Nephron progenitor cell (in vitro differentiated cells): ENCODE measurements at places on chromosomes 5 and 9.

DNA sequence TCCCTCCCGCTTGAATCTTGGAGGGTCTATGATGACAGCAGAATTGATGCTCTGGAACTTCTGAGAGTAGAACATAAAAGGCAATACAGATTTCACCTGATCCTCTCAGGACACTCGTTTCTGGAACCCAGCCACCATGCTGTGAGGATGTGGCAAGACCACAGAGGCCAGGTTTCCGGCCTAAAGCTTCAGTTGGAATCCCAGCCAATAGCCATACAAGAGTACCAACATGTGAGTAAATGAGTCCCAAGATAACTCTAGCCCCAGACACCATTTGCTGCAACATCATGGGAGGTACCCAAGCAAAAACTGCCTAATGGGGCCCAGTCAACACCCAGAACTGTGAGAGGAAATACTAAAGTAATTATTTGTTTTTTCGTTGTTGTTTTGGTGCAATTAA is 65.7 kb upstream of the MARCHF11 start:
- DNase-seq = no peak
- no peak overlapping the region for H3K4me3 ChIP-seq
- no peak overlapping the region for H3K27ac ChIP-seq
- H3K4me1 ChIP-seq = no peaks in the 10 kb centered on the region
- no peaks in the 10 kb centered on the region for H3K36me3 ChIP-seq
- peaks cover 10% of the 10 kb centered on the region for H3K27me3 ChIP-seq

DNA sequence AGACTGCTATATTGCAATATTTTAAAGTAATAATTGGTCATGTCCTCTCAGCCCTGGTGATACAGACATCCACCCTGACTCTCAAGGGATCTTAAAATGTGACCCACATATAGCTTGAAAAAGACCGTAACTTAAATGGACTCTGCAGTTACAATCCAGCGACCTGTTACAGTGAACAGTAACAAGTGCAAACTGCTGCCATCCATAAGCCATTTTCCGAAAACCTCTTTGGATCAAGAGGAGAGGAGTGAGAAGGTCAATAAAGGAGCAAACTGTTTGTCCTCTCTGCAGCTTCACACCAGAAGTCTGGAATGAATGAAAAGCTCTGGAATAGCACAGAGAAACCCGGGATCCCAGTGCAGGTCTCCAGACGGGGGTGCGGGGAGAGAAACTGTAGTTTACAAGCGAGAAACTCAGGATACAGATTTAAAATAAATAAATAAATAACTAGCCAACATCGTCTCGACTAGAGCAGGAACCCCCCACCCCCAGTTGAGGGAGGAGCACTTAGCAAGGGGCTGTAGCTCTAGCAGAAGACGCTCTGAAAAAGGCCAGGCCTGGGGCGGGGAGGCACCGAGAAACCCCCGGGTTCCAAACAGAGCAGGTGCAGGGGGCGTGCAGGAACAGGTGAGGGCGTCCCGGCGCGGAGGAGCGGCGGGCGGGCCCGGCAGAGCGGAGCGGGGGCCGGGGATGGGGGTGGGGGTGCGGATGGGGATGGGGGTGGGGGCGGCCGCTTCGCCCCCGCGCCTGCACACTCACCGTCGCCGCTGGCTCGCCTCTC is 572 bp downstream of the ZDHHC21 start:
- peaks cover 23% of the 10 kb centered on the region for H3K36me3 ChIP-seq
- no peak overlapping the region for H3K27ac ChIP-seq
- peaks cover 34% of the 10 kb centered on the region for H3K27me3 ChIP-seq
- no peak for DNase-seq

GRCh38 chr9:106700676-106701075 is 162.3 kb upstream of the ZNF462 start:
- DNase-seq = no peak
- H3K36me3 ChIP-seq = peaks cover 6% of the 10 kb centered on the region

GRCh38 chr5:15020736-15021135 is 149.2 kb upstream of the ANKH start:
- no peak for DNase-seq
- H3K4me3 ChIP-seq = no peak overlapping the region
- H3K36me3 ChIP-seq = no peaks in the 10 kb centered on the region
- H3K4me1 ChIP-seq = peaks cover 6% of the 10 kb centered on the region
- H3K27ac ChIP-seq = peak overlapping the region; percentile 44
- peaks cover 3% of the 10 kb centered on the region for H3K27me3 ChIP-seq

DNA sequence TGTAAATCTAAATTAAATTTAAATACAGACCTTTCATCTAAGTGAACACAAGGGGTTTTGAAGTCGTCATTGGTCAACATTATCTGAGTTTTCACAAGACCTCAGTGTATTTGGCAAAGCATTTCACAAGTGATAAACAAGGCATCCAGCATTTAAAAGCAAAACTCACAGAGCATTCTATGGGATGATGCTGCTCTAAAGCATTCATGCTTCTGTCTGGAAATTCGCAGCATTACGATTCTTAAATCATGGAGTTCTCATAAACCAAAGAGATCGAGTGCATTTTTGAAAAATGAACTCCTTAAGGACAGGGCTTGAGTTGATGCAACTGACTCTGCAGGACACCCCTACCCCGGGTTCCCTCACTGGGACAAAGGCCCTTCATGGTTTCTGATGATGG is 46.1 kb upstream of the SPATA31E1 start:
- DNase-seq = no peak
- H3K27ac ChIP-seq = no peak overlapping the region
- H3K27me3 ChIP-seq = peaks cover 7% of the 10 kb centered on the region
- no peaks in the 10 kb centered on the region for H3K4me1 ChIP-seq

GRCh38 chr5:4370218-4370617 is 769.9 kb upstream of the ADAMTS16 start:
- no peaks in the 10 kb centered on the region for H3K36me3 ChIP-seq
- H3K4me3 ChIP-seq = no peak overlapping the region
- peak overlapping the region; percentile 91 for H3K27ac ChIP-seq
- peaks cover 73% of the 10 kb centered on the region for H3K4me1 ChIP-seq
- H3K27me3 ChIP-seq = peaks cover under 1% of the 10 kb centered on the region
- DNase-seq = no peak

DNA sequence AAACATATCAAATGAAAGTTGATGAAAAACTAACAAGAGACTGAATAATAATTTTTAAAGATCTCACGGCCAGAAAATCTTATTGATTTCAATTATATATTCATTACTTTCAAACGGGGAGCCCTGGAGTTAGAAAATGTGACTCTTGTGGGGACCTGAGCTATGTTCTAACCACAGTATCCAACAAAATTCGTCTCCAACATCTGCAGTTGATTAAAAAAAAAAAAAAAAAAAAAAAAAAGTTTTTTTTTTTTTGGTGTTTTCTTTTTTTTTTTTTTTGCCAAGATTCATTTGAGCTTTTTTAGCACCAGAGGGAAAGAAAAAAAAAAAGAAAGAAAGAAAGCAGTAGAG is 144.3 kb upstream of the PIK3R1 start:
- no peak overlapping the region for H3K27ac ChIP-seq
- DNase-seq = no peak
- no peaks in the 10 kb centered on the region for H3K36me3 ChIP-seq
- peaks cover 9% of the 10 kb centered on the region for H3K27me3 ChIP-seq

GRCh38 chr5:60677850-60678664 is 21.9 kb downstream of the DEPDC1B start:
- H3K27ac ChIP-seq = no peak overlapping the region
- H3K4me1 ChIP-seq = peaks cover 8% of the 10 kb centered on the region
- peaks cover 25% of the 10 kb centered on the region for H3K36me3 ChIP-seq
- no peaks in the 10 kb centered on the region for H3K27me3 ChIP-seq
- H3K4me3 ChIP-seq = no peak overlapping the region
- DNase-seq = no peak
